ENCODE measurements at places on chromosomes 6 and 20. TPM values are rescaled to one million over a fixed set of nuclear protein-coding genes. Genes with fewer than 3 reads are reported as not detected.

Gene PDCD2
- total RNA-seq: 36.0 TPM

Gene ADGRF1
- not detected for total RNA-seq

Gene PBOV1
- not detected for total RNA-seq

Gene C6orf141
- 2.1 TPM for total RNA-seq

Gene DLK2
- 1.6 TPM for total RNA-seq

Gene LST1
- 3.7 TPM for total RNA-seq

Gene TMEM170B
- 6.3 TPM for total RNA-seq

Gene COX4I2
- 16.2 TPM for total RNA-seq
